ENCODE measurements at places on chromosomes 2 and 18.

- no peak for DNase-seq
Observed at GRCh38 chr2:64568836-64569235, 44.7 kb downstream of the AFTPH start.

DNA sequence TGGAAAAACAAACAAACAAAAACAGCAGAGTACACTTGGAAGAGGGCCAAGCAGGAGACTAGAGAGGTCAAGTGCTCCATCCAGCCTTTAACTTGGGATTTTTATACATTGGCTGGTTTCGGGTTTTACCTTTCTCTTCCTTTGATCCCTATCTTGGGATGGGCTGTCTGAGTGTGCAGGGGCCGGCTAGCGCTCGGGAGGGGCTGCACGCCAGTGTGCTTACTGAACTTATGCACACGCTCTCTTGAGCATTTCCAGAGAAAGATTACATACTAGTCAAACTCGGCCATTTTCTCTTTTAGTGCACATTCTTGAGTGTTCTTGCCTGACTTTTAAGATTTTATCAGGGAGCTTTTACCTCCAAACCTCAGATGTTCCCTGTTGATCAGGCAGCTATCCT lies 707.8 kb downstream of the DSC3 start:
- no peak for DNase-seq

GRCh38 chr2:135914485-135914884 lies 38.2 kb upstream of the MCM6 start:
- DNase-seq: no peak

- no peak for DNase-seq
Observed at GRCh38 chr2:240204431-240205276, 64.2 kb upstream of the OTOS start.

DNA sequence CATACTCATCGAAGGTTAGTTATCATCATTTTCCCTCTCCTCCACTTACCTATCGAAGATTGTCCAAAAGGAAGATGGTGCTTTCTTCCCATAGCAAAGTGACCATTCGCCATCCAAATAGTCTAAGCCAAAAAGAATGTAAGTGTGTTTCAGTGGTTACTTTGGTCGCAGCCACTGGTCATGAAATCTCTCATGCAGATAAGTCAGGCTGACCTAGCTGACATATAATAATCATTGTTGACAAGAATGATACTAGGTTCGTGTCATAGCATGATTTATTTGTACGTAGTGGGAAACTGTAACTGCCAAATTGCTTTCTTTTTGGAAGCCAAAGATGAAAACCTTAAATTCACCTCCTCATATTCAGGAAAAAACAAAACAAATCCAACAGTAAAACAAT lies 89.6 kb upstream of the PMAIP1 start:
- no peak for DNase-seq

GRCh38 chr2:161134547-161135518 lies 25.4 kb upstream of the TANK start:
- no peak for DNase-seq

DNA sequence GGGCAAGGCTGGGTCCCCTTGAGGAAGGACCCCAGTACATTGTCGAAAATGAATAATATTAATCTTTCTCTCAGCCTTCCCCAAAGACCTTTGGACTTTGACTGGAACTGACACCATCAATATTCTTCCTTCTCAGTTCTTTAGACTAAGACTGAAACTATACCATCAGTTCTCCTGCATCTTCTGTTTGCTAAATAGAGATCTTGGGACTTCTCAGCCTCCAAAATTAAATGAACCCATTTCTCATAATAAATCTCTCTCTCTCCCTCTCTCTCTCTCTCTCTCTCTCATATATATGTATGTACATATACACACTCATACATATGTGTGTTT lies 39.7 kb upstream of the VRK2 start:
- no peak for DNase-seq

DNA sequence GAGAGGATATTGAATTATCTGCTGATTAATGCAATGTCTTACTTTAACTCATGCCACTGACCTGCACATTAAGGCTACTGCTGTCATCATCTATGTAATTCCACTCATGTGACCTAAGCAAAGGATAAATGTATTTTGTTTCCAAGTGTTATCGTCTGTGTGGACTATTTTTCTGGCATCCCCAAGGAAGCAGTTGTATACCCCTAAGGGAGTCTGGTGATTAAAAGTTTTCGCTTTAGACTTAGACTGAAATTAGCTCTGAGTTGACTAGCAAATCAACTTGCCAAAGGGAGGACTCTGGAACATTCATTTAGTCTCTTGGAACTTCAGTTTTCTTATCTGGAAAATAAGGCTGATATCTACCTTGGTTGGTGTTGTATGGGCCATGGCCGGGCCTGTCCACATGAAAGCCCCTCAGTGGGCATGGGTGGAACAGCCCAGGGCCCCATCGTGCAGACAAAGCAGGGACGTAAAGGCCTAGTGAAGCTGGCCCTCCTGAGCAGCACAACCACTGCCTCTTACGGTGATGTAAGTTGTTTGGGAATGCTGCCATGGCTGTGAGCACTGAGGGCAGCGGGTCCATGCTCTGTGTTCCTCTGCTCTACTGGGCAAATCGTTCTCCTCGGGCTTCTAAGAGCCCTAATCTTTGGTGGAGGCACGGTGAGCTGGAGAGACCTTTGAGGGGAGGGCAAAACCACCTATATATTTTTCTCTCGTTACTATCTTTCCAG lies 144.4 kb upstream of the RNF152 start:
- DNase-seq: no peak

GRCh38 chr2:152420936-152421335 lies 86.0 kb downstream of the FMNL2 start:
- DNase-seq: no peak

GRCh38 chr2:140695155-140695554 lies 1435.7 kb downstream of the LRP1B start:
- DNase-seq: no peak

DNA sequence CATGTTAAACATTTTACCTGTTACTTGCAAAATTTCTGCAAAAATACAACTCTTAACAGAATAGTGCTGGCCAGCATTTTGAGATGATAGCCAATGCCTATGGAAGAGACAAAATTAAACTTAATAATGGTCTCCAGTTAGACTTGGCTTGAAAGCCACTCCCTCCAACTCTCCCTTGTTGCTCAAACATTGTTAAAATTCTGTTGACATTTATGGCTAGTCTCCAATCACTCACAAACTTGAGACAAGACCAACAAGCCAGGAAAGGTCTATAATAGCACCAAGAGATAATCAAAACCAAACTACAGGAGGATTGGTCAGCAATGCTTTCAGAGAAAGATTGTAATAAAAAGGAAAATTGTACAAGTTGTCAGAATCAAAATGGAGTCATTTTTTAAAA lies 770.7 kb upstream of the NXPH2 start:
- DNase-seq: no peak

DNA sequence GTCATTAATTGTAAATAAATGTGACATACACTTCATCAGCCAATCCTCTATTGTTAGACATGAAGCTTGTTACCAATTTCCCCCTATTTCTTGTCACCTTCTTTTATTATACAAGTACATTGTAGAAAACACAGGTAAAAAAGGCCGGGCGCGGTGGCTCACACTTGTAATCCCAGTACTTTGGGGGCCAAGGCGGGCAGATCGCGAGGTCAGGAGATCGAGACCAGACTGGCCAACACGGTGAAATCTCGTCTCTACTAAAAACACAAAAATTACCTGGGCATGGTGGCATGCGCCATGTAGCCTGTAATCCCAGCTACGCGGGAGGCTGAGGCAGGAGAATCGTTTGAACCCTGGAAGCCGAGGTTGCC lies 42.7 kb upstream of the UBE2F start:
- DNase-seq: no peak

DNA sequence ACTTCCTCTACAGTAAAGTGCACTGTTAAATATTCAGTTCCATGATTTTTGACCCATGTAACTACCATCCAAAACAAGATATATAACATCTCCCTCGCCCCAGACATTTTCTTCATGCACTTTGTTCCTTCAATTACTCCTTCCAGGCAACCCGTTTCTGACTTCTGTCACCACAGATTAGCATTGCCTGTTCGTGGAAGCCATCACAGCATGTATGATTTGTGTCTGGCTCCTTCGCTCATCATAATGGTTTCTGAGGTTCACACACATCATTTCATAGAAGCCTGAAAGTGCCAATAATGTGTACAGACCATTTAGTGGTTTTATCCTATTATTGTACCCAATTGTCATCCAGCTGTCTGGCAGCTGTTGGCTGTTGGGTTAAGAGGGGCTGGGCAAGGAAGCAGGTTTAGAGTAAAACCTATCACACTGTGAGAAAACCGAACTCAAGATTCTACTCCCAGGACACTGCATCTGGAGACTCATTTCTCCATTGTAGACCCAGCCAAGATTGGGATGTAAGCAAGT lies 16.1 kb downstream of the ARHGAP28 start:
- DNase-seq: no peak

Data from stimulated activated CD4-positive, alpha-beta T cell treated with anti-CD3 and anti-CD28 coated beads, Interleukin-15, amount 100 ng/mL, for 1 hour (primary cell).